Fibroblast of skin of right quadriceps (primary cell): ENCODE measurements at places on chromosomes 6 and 20.

DNA sequence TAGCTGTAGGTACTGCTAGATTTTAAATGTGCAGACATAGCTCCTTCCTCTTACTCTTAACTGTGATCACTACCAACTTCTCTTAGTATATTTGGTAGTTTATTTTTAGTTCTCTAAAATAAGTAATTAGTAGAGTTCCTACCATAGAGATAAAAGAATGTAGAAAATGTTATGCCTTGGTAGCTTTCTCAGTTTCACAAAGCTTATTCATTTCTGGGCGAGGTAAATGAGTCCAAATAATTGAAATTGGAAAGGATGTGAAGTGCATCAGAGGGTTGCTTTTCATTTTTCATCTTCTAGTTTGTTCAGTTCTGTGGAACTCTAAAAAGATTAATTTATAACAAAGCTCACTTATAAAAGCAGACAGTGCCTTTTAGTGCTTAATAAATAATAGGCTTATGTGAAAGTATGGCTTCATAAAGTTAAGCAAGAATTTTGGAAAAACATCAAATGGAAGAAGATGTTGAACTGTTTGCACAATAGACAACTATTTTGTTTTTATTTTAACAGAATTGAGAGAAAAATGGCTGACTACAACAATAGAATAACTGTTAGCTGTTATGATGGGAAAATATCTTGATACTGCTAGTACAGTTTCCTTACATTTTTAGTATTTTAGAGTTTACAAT is 303.7 kb downstream of the UTRN start:
- DNase-seq: no peak

DNA sequence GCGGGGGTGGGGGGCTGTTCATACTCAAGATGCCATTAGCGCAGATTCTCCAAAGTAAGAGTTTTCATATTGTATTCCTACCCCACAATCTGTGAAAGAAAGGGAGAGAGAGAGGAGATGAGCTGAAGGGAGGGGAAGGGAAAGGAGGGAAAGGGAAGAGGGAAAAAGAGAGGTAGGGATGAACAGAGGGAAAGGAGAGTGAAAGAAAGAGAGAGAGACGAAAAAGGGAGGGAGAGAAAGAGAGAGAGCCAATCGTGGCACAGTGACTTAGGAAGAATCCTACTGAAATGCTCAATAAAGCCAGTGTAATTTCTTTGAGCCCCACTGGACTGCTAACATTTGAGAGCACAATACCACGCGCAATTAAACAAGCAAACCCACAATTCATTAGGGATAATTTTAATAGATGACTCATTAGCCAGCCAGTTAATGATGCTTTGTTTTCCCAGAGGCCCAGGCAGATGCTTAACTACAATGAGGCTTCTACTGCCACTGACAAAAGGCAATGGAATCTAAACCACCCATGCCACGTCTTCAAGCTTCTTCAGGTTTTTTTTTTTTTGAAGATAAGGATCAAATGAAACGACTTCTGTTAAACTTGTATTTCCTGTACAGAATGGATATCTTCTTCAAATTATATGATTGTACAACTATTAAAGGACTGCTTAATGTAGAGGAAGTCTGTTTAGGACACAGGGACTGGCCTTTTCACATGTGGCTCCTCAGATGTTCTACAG is 306.8 kb downstream of the FOXC1 start:
- DNase-seq: peak; percentile 92

DNA sequence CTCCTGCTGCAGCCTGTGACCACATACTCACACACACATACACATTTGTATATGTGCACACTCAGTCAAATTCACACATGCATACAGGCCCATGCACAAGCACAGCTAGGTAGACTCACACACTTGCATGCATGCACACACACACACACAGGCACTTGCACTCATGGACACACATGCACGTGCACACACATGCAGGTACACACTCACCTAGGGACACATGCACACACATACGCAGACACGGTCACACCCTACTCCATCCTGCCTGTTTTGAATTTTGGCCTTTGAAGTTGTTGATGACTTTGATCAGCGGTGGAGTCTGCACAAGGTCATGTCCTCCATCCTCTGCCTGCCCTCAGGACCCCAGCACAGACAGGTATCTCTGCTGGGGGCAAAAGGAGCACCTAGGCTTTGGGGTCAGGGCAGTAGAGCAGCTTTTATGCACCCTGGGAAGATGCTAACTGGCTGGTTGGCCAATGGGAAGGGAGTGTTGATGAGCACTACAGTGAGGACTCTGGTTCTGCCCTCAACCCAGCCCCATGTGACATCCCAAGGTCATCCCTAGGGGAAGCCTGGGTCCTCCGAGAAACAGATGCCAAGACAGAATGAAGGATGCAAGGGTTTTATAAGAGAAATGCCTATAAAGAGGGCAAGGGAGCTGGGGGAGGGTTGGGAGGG is 218.3 kb downstream of the SLC24A3 start:
- DNase-seq: no peak

GRCh38 chr6:72650081-72650745 is 28.3 kb downstream of the KCNQ5 start:
- no peak for DNase-seq

DNA sequence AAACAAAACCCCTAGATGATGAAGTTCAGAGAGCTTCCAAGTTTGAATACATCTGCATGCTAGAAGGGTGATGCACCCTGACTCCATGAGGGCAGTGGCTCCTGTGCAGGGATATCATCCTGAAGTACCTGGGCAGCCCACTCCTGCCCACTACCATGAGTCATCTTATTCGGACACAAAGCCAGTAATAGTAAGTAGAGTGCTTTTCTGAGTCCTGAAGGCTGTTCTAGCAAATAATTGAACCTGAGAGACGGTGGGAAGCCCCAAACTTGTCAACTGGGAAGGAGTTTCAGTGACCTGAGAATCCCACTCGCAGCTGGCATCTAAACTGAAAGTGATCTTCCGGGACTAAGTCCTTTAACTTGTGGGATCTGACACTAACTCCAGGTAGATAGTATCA is 152.9 kb upstream of the COL21A1 start:
- no peak for DNase-seq

GRCh38 chr6:28635547-28636158 is 110.0 kb downstream of the GPX5 start:
- no peak for DNase-seq

DNA sequence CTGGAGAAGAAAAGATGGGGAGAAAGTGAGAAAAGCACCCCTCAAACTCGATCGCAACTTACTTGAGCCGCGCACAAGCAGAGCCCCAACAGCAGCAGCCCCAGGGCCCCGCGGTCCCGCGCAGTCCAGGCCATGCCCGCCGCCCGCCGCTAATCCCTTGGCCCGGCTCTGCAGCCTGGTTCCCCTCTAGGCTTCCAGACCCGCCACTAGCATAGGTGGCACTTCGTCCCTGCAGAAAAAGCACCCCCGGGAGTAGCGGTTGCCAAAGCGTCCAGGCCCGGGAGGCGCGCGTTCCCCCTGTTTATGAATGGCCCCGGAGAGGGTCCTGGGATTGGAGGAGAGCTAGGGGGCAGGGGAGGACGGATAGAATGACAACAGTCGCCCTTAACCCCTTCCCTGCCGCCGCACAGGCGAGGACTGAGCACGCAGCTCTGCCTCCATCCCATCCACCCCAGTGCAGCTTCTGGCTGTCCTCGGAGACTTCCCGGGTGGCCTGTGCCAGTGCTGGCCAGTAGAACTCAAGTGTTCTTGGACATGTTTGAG is 19.9 kb downstream of the COL9A1 start:
- DNase-seq: no peak

GRCh38 chr6:112296122-112296521 is 41.8 kb upstream of the LAMA4 start:
- peak; percentile 56 for DNase-seq

DNA sequence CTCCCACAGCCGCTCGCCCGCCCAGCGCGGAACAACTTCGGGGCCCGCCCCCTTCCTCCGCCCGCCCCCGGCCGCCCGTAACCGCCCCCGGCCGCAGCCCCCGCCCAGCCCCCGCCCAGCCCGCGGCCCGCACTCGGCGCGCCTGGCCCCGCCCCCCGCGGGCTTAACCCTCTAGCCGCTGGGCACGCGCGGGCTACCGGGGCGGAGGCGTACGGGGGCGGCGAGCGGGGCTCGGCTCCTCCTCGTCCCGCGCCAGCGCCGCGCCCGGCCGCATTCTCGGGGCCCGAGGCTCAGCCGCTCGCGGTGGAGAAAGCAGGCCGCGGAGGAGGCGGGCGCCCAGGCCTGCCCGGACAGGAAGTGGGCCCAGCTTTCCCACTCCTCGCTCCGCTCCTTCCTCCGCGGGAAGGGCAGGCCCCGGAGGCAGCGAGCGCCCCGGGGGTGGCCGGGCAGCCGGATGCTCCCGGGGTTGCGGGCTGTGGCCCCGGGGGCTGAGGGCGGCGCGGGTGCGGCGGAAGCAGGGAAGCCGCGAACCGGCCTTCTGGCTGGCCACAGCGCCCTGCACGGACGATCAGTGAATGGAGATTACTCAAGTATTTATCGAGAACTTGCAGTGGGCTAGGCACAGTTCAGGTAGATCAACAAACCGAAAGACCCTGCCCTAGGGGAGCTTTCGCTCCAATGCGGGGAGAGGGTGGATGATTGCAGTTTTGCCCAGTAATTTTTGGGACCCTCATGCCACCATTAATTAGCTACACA is at the start of gene TRAM2:
TSS of gene TRAM2 (minus strand) at position 39 of the 756 bp plus-strand sequence. CDS start 145 bp downstream, outside the sequence.
- peak; percentile 88 for DNase-seq

- DNase-seq: no peak
Measured at GRCh38 chr20:62045529-62046285, 20.0 kb downstream of the TAF4 start.

GRCh38 chr6:31350196-31351032 is 6.6 kb downstream of the HLA-B start:
- no peak for DNase-seq

DNA sequence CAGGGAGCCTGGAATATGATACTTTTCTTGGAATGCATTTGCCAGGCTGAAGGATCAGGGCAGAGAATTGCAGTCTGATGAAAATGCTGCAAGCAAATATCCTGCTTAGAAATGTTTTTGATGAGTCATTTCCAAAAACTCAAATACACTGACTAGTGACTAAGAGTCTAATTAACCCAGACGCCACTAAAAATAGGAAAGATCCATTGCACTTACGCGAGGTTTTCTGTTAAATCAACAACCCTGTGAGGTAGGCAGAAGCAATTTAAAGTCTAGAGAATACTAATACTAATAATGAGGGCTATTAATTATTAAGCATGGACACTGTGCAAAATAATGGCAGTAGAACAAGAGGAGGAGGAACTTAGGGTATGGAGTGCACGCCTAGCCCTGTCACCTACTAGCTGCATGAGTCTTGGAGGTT is 130.1 kb upstream of the DOK5 start:
- DNase-seq: peak; percentile 94

GRCh38 chr20:57749131-57749690 is 39.4 kb upstream of the PMEPA1 start:
- DNase-seq: no peak

- no peak for DNase-seq
Measured at GRCh38 chr6:133980168-133980567, 27.1 kb downstream of the TBPL1 start.
